ENCODE measurements at places on chromosomes 6 and 20.

DNA sequence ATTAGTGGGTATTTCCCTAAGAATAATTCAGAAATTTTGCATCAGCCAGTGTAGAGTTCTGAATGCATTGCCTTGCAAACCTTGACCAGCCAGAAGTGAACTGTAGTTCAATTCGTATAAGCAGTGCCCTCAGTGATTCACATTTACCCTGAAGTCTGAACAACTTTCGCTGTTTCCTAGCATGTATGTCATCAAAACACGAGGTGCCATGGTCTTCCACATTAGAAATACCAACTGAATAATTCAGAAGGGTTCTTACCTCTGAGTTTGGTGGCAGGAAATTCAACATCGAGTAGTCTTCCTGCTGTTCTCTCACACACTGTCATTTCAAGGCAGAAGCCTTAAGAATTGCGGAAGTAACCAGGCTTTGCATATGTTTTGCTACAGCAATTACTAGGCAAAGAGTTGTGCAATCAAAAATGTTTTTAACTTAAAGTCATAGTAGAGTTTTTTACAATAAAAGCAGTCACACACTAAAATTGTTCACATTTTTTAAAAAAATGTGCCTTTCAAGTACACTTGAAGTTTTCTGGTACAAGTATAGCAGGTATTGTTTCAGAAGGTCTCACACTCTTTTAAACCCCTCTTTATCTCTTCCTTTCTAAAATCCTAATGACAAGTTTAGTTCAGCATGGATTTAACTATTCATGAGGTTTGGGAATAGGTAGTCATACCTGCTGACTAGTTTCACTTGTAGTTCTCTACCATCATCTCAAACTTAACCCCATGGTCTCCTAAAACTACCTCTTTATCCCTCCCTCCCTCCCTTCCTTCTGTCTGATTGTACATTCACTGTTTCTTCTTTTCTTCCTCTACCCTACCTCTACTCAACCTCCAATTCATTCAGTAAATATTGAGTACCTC, 118.3 kb downstream of the STXBP5 start:
- no peak for DNase-seq

DNA sequence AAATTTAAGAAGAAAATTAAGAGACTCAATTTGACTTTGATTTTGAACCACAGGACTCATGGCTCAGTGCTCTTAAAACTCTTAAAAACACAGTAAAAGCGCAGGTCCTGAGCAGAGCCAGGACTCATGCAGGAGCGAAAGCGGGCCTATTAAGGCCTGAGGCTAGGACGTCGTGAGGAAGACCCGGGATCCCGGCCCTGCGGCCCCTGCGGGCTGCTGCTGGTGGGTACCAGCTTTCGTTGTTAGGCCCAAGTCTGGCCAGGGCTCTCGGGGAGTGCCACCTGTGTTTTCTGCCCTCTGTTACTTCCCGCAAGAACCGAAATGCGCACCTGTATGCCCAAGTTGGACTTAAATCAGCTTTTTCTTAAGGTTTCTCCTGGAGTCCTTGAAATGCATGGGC, 3.4 kb upstream of the PAX1 start:
- DNase-seq, result no peak

DNA sequence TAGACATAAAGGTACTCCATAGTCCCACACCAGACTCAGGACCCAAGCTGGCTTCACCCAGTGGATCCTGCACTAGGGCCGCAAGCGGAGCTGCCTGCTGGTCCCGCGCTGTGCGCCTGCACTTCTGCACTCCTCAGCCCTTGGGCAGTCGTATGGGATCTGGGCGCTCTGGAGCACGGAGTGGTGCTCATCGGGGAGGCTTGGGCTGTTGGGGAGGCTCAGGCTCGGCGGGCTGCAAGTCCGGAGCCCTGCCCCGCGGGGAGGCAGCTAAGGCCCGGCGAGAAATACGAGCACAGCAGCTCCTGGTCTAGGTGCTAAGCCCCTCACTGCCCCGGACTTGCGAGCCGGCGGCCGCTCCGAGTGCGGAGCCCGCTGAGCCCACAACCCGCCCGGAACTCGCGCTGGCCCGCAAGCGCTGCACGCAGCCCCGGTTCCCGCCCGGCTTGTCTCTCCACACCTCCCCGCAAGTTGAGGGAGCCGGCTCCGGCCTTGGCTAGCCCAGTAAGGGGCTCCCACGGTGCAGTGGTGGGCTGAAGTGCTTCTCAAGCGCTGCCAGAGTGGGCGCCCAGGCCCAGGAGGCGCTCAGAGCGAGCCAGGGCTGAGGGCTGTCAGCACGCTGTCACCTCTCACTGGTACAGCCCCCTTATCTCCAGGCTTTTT, 33.4 kb upstream of the GCNT2 start:
- DNase-seq, result no peak

DNA sequence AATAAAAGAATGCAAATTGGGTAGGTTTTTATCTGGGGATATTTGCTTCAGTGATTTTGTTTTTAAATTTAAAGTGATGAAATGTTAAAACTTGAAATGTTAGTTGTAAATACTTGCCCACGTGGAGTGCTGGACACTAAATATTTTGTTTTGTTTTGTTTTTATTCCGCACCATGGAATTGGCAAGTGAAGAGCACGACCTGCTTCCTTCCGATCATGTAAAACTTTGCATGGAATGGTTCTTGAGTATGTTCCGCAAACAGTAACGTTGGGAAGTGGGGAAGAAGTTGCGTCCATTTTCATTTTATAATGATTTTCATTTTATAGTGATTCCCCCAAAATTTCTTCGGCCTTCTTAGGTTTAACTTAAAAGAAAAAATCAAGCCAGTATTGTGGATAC, 765 bp downstream of the IRAK1BP1 start:
- no peak for DNase-seq

- DNase-seq, result no peak
Measured at GRCh38 chr6:26441977-26442376, 1.7 kb downstream of the BTN3A3 start.

- DNase-seq, result no peak
Measured at GRCh38 chr20:4220756-4221155, 205.4 kb upstream of the RNF24 start.

DNA sequence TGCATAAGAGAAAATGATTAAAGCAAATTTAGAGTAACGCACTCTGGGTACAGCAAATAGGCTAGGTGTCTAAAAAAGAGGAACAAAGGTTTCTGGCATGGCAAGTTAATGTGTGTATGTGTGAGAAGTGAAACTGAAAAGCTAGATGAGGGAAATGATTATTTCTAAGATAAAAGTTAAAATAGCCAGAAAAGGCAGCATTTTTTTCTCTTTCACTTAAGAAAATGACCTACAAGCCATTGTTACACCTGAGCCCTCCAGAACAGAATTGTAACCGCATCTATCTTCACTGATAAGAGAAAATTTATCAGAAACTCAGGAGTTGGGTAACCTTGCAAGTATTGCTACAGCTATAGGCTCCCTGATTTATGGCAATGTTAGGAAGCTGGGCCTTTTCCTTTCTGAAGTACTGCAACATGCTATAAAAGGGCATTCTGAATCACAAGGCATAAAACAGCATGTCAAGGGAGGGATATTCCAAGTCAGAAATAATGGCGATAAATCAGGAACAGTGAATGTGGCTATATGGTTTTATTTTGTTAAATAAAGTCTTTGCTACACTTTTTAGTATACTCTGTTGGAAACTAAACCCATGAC, 395.3 kb downstream of the TBC1D32 start:
- DNase-seq, result no peak

- no peak for DNase-seq
Measured at GRCh38 chr6:37013516-37014491, 8.3 kb downstream of the FGD2 start.

DNA sequence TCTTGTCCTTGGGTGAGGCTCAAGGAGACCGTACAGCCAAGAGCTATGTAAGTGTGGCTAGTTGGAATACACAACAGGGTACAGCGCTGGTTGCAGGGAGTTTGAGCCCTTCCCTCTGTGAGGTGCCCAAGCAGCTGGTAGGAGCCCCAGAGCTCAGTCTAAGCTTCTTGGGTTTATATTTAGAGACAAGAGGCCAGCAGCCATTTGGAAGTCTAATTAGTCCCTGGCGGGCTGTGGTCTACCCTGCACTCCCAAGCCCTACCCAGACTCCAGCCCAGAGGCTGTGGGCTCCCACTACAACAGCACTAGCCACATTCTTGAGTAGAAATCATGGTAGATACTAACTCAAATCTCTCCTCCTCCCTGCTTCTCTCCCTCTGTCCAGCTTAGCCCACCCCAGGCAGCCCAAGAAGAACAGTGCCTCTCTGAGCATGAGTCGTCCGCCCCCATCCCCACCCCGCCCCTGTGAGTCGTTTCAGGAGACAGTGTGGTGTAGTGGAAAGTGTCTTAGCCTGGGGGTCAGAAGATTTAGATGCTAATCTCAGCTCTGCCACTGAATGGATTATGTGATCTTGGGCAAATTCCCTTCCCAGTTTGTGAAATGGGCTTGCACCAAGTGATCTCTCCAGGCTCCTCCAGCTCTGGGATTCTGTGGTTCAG, 37.8 kb downstream of the EIF2S2 start:
- DNase-seq, result no peak

DNA sequence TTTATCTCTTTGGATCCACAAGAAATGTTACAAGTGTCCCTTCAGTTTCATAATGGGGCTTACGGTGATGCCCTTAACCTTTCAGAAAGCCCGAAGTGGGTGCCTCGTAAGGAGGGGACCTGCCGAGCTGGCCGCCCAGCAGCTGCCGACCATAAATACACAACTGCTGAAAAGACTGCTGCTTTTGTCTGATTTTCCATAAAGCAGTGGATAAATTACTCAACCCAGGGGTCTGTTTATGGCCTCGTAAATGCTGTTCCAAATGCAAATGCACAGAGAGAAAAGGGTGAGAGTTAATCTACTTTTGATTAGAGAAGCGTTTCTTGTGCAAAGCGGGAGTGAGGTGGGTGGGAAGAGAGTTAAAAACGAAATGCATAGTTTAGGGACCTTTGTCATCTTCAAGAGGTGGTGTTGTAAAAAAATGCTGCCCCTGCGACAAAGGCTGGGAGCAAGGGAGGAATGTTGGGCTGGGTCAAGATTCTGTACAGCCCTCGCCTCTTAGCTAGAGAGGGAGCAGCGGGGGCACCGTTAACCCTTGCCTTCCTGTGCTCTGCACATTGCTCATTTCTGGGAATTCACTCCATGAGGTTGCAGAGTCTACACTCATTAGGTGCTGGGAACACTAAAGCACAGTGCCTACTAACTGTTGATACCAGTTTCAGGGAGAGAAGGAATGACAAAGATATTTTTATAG, 112.0 kb upstream of the MTHFD1L start:
- DNase-seq, result no peak

GRCh38 chr6:23524548-23524947, 601.5 kb upstream of the NRSN1 start:
- no peak for DNase-seq

DNA sequence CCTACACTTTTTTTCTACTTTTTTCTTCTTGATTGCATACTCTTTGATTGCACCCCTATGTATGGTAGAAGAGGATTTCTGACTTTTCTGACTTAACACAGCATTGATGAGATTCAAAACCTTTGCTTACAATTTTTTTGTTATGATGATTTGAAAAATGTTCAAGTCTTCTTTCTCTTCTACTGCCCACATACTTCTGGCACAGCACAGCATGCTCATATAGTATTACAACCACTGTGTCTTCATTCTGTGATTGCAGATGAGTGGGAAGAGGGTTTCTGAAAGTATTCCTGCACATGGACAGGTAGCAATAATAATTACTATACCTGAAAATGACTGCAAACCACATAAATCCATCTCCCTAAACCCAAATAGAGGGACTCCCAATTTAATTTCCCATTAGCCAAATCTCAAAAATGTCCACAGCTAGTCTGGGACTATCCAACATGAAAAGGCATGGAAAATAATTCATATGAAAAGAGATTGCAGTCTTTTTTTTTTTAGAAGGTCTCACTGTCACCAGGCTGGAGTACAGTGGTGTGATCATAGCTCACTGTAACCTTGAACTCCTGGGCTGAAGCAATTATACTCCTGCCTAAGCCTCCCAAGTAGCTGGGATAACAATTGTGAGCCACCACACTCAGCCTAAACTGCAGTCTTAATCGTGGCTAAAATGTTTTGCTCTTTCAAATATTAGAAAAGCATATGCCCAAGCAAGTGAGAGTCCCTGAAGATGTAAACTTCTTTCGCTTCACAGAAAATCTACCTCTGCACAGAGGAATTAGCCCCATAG, 15.9 kb upstream of the TENT5A start:
- no peak for DNase-seq

DNA sequence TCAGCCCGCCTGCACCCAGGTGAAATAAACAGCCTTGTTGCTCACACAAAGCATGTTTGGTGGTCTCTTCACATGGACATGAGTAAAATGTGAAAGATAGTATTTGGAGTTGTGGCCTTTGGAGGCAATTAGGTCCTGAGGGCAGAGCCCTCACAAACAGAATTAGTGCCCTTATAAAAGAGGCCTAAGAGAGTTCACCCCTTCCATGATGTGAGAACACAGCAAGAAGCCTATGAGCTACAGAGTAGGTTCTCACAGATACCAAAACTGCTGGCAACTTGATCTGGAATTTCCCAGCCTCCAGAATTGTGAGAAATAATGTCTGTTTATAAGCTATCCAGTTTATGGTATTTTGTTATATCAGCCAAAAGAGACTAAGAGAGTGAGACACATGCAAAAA, 74.5 kb downstream of the TRDN start:
- no peak for DNase-seq

DNA sequence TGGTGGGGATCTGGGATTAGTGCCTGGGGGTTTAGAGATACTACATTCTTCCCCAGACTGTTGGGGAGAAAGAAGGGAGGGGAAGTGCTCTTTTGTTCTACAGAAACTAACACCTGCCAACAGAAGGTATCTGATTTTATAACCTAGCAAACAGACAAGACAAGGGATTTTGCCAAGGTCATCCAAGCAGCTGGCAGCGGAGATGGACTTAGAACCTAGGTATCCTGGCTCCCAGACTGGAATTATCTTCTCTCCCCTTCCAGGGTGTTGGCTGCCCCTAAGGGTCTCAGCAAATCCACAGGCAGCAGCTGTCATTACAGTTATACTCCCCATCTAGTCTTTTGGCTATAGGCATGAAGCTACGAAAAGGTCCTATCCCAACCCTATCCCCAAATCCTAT, 8.4 kb downstream of the SDC4 start:
- no peak for DNase-seq

DNA sequence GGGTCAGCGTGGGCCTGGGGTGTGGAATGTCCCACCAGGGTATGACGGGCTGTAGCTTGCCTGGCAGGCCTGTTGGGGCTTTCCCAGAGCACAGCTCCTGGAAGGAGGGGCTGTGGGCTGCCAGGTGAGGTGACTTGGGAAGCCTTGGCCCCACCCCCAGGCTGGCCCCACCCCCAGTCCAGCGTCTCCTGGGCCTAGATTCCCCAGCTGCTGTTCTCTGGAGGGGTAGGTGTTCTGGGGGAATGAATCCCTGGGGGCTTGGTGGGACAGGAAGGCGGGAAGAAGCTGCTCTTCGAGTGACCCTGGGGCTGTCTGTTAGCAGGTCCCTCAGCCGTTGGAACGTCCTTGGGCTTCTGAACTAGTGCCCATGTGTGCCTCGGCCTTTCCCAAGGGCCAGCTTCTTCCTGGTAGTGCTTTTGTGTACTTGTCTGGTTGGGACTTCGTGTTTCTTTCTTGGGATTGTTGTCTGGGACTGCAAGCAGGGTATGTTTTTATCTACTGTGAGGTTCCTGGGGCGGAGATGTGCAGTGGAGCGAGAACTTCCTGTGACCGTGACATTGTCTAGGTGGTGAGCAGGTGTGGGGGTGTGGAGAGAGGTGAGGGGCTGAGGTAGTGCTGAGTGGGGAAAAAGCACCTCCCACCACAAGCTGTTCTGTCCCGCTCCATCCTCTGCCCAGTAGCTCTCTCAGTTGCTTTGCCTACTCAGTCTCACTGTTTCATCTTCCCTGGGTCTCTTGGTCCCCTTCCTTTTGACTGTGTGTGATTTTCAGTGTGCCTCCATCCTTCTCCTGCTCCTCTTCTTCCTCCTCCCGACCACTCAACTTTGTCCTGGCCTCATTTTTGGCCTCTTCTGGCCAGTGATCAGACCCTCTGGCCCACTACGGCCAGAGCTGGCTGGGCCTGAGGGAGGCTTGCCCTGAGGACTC, 1.3 kb upstream of the DDR1 start:
- no peak for DNase-seq

Measured in stimulated activated CD4-positive, alpha-beta T cell treated with anti-CD3 and anti-CD28 coated beads, Interleukin-1b, Interleukin-23, amount 100 ng/mL, for 1 hour (primary cell).